Liver (tissue), 10 donors: ENCODE measurements at places on chromosomes 2 and 18. TPM values are rescaled to one million over a fixed set of nuclear protein-coding genes. Genes with fewer than 3 reads are reported as not detected.

The SNTG2 gene
- total RNA-seq: not detected

The RAB6D gene
- total RNA-seq: not detected

The C2orf78 gene
- not detected for total RNA-seq

The MAP3K19 gene
- not detected for total RNA-seq

The ZNF892 gene
- total RNA-seq: 1.3 TPM

The TDRD15 gene
- total RNA-seq: 0.59 TPM

The DES gene
- 0.23 TPM for total RNA-seq

The ANKRD30BL gene
- total RNA-seq: 0.08 TPM

The LAMA1 gene
- total RNA-seq: 0.51 TPM

The TCF7L1 gene
- total RNA-seq: 1.6 TPM

The FAM237A gene
- total RNA-seq: not detected

The L3MBTL4 gene
- total RNA-seq: 5.5 TPM

The SULT1C4 gene
- total RNA-seq: 12.8 TPM

The GPR75 gene
- total RNA-seq: 2.5 TPM

The GCKR gene
- total RNA-seq: 173 TPM

The BZW1 gene
- 189 TPM for total RNA-seq

The DBI gene
- total RNA-seq: 134 TPM

The DPYSL5 gene
- total RNA-seq: not detected

The POTEC gene
- not detected for total RNA-seq

The TFCP2L1 gene
- 1.5 TPM for total RNA-seq

The GAL3ST2 gene
- 0.23 TPM for total RNA-seq
